ENCODE measurements at places on chromosomes 12 and 14.

DNA sequence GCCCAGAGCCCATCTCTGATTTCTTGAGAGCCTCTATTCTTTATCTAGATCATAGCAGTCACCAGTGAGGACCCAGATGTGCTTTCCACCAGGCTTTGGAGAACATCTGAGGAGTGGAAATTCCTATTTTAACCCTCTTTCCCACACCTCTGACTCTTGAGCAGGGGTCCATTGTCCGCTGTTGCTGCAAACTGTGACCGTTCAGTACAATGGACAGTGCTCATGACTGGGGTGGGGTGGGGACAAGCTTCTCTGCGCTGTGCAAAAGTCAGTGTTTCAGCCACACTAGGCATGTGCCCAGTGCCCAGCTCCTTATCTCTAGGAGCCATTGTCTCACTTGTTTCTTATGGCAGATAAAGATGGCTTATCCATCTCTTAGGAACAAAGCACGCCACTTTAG is 16.9 kb upstream of the KRT7 start:
- no peak for DNase-seq

GRCh38 chr12:113396828-113397496 is 6.7 kb downstream of the SDS start:
- no peak for DNase-seq

DNA sequence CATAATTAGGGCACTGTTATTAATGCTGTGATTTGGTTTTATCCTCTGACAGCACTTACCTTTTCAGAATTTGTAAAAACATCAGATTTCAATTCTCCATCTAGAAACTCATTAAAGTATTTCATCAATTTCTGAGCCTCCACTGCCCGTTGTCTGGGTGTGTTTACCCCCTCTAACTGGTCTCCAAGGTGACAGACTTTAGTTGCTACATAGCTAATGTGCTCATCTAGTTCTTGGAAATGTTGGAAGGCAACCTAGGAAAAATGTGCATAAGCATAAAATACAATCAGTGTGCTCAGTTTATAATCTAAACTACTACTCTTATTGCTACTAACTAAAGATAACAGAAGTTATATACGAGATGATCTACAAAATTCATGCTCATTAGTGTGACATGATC is 24.6 kb downstream of the EXOC5 start:
- no peak for DNase-seq

DNA sequence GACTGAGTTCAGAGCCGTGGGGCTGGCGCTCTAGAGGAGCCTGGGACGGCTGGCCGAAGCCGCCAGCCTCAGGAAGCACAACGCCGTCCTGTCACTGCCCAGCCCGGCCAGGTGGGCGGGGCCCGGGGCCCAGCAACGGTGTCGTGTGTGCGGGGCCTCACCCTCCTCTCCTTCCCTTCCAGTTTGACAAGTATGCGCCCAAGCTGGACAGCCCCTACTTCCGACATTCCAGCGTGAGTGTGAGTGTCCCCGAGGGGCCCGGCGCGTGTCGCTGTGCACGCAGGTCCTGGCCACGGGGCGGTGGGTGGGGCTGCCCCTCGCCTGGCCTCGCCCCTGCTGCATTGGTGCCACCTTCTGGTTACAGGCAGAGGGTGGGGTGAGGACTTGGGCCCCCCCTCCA is 38.3 kb downstream of the LRCOL1 start:
- DNase-seq: no peak

DNA sequence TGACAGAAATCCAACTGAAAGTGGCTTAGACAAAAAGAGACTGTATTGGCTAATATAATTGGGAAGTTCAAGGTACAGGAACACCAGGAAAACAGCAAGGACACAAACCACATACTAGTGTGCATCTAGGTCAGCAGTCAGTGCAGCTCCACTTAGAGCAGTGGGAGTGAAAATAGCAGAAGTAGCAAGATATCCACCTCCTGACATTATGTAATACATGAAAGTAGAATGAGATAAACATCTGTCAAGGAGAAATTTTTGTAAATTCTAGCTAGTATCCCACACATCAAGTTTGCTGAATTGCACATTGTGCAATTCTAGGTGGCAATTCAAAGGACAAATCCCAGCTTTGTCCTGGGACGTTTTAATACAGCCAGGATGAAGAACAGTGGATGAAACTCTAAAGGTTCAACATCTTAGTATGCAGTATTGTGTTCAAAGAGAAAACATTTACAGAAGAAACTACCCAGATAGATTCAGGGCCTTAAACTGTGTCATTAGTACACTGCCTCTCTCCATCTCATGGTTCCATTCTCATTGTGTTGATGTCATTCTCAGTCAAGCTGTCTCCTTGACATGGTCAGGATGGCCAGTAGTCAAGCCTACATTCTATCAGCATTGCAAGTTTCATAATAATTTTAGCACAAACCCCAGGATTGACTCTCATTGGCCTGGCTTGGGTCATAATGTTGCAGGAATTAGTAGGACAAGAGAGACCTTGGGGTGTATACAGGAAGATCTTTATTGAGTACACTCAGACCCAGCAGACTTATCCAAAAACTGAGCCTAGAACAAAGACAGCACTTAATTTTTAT is 56.8 kb downstream of the SDR9C7 start:
- no peak for DNase-seq

GRCh38 chr12:102539651-102540553 is 59.5 kb upstream of the IGF1 start:
- DNase-seq: no peak

- no peak for DNase-seq
Observed at GRCh38 chr12:31526158-31526546, 64.8 kb downstream of the DENND5B start.
